ENCODE measurements at places on chromosomes 12 and 14.

DNA sequence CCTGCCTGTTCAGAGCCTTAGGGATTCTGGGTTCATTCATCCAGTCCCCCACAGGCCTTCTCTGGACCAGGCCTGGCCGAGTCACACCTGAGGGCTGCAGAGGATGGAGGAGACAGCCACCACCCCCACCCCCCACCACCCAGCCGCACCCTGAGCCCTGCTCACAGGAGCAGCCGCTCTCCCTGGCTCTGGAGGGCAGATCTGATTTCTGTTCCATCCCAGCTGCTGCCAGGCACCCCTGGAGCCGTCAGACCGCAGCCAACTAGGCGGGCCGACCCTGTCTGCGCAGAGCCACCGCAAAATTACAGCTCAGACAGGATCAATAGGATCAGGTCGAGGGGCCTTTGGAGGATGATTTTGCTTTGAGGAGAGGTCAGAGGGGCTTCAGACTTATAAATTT is 154.6 kb upstream of the MYL2 start:
- DNase-seq: no peak

DNA sequence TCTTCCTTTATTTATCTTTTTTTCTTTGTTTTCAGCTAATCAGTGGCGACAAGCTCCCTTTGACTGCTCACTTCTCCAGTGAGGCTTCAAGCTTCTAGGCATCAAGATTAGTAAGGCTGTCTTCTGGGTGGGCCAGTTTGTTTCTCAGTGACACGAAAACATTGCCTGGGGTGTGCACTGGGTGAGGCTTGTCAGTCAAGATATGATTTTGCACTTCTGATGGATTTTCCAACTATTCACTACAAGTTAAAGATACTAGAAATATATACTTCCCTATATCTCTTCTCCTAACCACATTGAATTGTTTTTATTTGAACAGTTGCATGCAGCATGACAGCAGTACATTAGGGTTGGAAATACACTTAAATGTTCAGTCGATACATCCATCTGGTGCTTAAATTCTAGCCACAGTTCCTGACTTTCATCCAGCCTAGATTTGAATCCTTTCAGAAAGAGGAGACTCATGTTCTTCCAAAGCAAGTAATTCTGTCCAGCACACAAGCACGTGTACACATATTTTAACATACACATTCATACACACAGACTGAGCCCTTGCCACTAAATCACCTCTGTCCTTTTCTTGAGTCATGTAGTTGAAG is 275.6 kb upstream of the NOVA1 start:
- no peak for DNase-seq

GRCh38 chr12:53975479-53976152 is 862 bp upstream of the HOTAIR start:
- no peak for DNase-seq

- DNase-seq: no peak
Observed at GRCh38 chr14:22180045-22180444, 409.0 kb downstream of the DAD1 start.
